ENCODE measurements at places on chromosomes 16 and 17.

- no peak for DNase-seq
These were observed 82.5 kb downstream of the ZDHHC7 start for GRCh38 chr16:84928679-84929420.

DNA sequence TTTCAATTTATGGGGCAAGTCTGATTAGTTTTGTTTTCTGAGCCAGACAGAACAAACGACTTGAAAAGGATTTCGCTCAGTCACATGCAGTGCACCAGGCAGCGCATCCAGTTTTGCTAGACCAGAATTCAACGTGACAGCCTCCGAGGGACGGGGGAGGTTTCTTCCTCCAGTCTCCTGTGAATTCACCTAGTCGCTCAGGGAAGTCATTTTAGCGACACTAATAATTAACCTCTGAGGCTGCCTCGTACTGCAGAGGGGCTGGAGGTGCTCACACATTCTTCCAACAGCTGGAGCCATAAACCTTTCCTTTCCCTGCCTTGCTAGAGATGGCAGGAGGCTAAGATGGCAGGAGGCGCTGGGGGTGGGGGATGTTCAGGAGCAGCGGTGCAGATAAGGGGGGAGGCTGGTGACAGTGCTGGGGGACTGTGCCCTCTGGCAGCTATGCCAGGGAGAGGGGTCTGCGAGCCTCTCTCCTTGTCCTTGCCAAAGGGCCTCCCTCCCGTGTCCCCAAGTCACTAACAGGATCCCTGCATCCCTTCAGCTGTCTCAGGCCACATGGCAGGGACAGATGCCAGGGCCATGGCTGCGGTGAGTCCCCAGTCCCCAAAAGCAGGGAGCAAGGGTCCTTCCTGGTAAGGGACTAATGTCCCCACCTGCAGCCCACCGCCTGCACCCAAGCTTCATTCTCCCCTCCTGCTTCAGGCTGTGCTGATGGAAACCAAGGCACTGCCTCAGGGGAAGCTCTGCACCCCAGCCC, 24.0 kb downstream of the MXRA7 start:
- no peak for DNase-seq

- DNase-seq: no peak
These were observed 7.7 kb downstream of the MINK1 start for GRCh38 chr17:4840893-4841242.

GRCh38 chr17:80262291-80262690, 1.6 kb downstream of the RNF213 start:
- DNase-seq: no peak

DNA sequence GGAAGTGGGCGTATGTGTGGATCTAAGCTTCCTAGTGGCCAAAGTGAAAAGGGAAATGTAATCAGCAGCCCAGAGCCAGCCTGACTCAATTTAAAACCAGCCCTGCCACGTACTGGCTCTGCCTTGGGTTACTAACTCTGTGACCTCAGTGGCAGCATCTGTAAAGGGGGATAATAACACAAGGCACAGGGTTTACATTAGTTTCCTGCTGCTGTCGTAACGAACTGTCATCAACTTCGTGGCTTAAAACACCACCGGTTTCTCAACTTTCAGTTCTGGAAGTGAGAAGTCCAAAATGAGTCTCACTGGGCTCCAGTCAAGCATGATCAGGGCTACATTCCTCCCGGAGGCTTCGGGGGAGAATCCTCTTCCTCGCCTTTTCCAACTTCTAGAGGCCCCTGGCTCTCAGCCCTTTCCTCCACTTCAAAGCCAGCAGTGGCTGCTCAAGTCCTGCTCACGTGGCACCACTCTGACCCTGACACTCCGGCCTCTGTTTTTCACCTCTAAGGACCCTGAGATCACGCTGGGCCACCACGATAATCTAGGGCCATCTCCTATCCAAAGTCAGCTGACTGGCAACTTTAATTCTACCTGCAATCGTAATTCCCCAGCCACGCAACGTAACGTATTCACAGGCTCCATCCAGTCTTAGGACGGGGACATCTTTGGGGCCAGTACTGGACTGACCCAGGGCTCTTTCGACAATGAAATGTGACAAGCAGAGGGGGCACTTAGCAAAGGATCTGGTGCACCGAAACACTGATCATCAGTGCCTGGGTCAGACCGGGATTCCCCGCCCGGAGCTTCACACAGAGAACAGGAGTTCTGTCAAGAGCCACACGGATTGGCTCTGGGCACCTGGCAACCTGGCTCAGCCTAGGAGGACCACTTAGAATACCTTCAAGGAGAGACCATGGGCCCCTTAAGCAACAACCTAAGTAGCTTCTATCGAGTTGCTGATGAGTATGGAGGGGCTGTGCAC, 14.5 kb downstream of the TMC6 start:
- no peak for DNase-seq

- DNase-seq: no peak
These were observed 26.9 kb downstream of the USP43 start for GRCh38 chr17:9672266-9672665.

DNA sequence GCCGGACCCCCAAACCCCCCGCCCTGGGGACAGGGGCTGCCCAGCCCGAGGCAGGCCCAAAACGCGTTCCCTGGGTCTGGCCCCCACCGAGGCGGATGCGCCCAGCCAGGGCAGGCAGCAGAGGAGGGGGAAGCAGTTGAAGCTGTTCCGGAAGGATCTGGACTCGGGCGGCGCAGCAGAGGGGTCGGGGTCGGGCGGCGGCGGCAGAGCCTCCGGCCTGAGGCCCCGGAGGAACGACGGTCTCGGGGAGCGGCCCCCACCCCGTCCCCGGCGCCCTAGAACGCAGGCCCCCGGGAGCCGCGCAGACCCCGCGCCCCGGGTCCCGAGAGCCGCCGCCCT, 22.9 kb upstream of the ZFPM1 start:
- no peak for DNase-seq
